ENCODE measurements at places on chromosomes 6 and 20. TPM values are rescaled to one million over a fixed set of nuclear protein-coding genes. Genes with fewer than 3 reads are reported as not detected.

Gene DEFB110
- total RNA-seq = not detected

Gene KCNK16
- not detected for total RNA-seq

Gene SLC22A3
- 3.9 TPM for total RNA-seq

Gene PTCHD4
- total RNA-seq = 20.3 TPM

Gene NNAT
- 576 TPM for total RNA-seq

Gene CCR6
- not detected for total RNA-seq

Gene CALHM4
- 0.46 TPM for total RNA-seq

Gene FKBP5
- total RNA-seq = 3.2 TPM

Gene EEF1A1
- total RNA-seq = 13,490 TPM

Gene CRISP1
- not detected for total RNA-seq

Gene SLC52A3
- total RNA-seq = 0.46 TPM

Gene SLC22A23
- 29.8 TPM for total RNA-seq

Gene PNLDC1
- total RNA-seq = 0.23 TPM

Gene SCAND1
- total RNA-seq = 26.5 TPM

Gene PPP1R3G
- total RNA-seq = 3.7 TPM

Gene GPX6
- not detected for total RNA-seq

Gene TRPC4AP
- total RNA-seq = 76.1 TPM

Gene HMGN3
- total RNA-seq = 52.4 TPM

Gene OTOR
- total RNA-seq = not detected

Gene TREML2
- total RNA-seq = not detected

Gene ABT1
- 8.5 TPM for total RNA-seq

Gene SLC17A1
- not detected for total RNA-seq

Gene BFSP1
- 2.5 TPM for total RNA-seq

Gene SLC22A16
- total RNA-seq = not detected

Gene CAP2
- 21.2 TPM for total RNA-seq

Gene PLEKHG1
- total RNA-seq = 13.8 TPM
